ENCODE measurements at places on chromosomes 12 and 14.

- DNase-seq: no peak
These were observed 2.0 kb upstream of the NECAP1 start for GRCh38 chr12:8080120-8080519.

GRCh38 chr14:54761835-54762234 is 140.8 kb downstream of the GCH1 start:
- no peak for DNase-seq

DNA sequence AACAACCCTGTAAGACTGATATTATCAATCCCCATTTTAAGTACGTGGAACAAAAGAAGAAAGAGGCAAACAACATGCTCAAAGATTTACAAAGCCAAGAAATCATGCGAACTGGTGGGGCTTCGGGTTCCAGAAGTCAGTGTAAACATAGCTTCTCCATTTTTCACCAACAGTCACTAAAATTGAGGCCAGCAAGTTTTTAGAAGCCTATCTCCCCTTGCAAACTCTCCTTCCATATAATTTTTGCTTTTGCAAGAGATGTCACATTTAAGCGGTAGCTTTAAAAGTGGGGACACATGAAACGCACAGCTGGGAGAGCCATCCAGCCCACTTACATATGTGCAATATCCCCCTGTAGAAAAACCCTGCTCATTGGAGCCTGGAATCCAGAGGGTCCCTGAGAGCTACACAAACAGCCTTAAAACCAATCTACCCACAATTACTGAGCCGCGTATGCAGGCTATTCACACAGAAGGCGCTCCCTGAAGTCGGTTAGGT is 797 bp downstream of the SLC11A2 start:
- no peak for DNase-seq

GRCh38 chr14:105387530-105387922 is 10.8 kb upstream of the TEX22 start:
- DNase-seq: no peak
